ENCODE measurements at places on chromosomes 12 and 14.
A peak's percentile ranks its signal among the peaks of the same experiment; 100 is the strongest.

DNA sequence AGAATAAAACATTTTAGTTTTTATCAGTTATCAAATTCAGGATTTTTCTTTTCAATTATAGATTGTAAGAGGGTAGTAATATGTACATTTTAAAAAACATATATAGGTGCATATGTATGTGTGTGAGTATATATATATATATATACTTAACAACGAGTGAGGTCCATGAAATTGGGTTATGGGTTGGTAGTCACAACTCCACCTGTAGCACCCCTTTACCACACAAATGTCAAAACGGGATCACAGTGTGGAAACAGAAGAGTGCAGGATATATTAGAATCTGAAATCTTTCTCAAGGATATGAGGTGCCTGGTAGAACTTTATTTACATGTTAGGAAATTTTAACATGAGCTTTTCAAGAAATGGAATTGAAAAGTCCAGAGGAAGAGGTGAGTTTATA lies 31.3 kb downstream of the MIA2 start:
- DNase-seq = no peak

DNA sequence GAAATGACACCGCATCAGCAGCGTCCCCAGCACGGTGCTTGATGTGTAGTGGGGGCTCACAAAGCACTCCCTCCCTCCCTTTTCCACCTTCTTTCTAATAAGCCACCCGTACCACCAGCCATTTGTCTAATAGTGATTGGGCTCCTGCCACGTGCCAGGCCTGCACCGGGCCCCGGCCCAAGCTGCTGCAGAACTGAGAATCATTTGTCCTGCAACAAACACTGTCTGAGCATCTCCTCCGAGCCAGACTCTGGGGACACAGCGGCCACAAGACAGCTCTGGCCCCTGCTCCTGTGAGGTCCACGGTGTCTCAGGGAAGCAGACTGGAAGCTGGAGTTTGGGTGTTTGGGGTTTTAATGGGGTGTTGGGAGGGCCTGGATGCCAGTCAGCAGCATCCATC lies 43.9 kb downstream of the MVK start:
- no peak for DNase-seq

GRCh38 chr14:89237921-89238529 lies 179.0 kb downstream of the FOXN3 start:
- no peak for DNase-seq

DNA sequence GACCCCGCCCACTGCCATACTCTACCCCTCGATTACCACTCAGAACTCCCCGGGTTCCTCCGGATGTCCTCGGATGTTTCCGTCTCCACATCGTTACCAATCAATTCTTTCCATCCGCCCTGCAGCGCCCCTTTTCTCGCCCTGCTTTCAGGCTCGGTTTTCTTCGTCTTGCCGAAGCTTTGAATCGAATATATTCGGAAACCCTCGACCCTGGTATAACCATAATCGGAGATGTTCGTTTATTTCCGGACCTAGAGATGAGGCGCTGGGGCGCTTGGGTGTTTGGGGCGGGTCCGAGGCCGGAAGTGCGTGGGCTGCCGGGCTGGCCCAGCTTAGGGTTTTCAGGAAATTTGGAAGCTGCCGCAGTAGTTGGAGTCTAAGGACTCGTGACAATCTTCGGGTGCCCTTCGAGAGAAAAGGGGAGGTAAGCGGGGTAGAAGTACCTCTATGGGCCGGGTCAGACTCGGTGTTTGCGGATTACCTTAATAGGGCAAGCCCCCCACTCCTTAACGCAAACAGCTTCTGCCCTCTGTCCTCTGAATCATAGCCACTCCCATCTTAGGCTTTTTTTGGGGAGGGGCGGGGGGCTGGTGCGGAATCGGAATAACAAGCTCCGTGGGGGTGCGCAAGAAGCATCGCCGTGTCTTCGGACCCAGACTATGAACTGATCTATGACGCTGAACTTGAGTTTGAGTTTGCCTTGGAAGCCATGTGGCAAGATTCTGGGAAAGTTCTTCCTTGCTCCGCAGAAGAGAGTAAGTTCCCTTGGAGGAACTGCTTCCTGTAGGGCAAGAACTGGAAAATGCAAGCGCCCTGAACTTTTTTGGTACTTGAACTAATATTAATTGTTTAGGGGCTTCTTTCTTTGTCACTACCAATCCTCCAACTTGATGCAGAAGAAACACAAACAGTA lies at the start of gene C14orf119:
Gene C14orf119 (plus strand): TSS at position 310 of the 913 bp plus-strand sequence. CDS start 2,154 bp downstream, outside the sequence.
- peak; percentile 100 for DNase-seq

DNA sequence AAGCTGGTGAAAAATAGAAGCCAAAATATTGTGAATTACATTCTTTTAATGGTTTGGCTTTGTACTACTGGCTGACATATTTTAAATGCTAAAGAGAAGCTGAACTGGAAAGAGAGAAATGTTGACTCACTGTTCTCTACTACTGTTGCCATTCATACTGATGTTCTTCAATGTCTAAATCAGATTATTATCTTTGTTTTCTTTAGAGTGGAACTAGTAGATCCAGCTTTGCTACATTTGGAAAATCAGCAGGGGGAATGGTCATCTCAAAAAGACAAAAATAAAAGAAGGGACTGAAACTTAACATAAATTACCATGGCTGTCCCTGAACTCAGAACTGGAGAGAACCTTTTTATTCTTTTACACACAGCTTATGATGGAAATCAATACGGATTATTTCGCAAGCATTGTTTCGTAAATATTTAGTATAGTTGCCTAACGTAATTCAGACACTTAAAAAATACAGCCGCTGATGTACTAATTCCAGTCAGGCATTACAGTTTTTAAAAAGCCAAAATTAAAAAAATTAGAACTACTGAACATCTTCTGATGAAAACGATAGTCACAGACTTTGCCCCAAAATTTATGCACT lies 76.3 kb upstream of the OTX2 start:
- DNase-seq = no peak

DNA sequence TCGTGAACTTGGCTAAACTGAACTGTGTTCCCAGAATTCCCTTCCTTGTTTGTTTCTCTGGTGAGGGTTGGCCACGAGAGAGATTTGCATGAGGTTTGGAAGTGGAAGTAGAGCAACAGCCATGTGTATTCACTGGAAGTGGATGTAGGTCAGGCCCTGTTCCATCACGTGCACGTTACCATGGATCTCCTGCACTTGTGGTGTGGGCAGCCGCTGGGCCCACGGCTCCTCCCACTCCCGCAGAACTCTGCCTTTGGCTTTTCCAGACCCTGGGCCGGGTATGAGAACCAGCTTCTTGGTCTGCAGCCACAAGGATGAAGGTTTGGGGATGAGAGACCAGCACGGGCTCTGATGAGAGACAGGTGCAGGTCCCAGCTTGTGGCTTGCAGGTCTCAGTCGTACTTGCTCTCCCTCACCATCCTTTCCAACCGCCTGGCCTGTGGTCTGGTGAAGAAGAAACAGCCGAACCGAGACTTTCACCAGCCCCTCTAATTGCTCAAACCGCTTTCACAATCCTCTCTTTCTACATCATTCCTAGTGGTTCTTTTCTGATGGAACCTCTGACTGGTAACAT lies 94.9 kb downstream of the DUSP16 start:
- DNase-seq = peak; percentile 82

DNA sequence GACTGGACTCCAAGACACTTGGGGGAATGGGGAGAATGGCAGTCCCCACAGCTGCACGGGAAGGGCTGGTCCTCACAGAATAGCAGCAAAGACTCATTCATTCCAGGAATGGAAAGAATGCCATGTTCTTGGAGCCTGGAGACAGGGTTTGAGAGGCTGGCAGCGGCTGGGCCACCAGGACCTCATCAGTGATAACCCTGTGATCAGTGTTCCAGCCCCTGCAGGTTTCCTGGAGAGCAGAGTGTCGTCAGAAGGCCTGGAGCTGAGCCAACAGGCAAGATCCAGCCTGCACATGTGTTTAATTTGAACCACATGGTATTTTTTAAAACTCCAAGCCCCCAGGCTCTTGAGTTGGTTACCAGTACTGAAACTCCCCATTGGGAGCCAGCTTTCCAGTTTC lies 11.3 kb downstream of the BDKRB1 start:
- no peak for DNase-seq

- no peak for DNase-seq
Observed at GRCh38 chr14:105466531-105467248, 7.9 kb upstream of the CRIP2 start.

DNA sequence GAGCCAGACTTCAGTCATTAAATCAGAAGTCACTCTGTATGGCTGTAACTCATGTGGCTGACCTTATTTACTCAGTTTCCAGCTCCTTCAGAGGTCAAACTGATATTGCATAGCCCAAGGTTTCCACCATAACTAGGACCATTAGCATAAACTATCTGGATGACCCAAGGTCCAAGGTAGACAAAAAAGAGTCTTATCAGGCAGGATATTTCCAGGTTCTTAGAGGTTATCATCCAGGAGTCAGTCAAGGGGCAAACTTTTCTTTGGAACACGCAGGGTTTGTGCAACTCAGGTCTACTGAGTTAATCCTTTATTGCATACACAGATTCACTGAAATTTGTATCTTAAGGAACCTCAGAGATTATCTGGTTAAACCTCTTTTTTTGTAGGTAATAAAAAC lies 66.5 kb downstream of the AVPR1A start:
- DNase-seq = no peak

DNA sequence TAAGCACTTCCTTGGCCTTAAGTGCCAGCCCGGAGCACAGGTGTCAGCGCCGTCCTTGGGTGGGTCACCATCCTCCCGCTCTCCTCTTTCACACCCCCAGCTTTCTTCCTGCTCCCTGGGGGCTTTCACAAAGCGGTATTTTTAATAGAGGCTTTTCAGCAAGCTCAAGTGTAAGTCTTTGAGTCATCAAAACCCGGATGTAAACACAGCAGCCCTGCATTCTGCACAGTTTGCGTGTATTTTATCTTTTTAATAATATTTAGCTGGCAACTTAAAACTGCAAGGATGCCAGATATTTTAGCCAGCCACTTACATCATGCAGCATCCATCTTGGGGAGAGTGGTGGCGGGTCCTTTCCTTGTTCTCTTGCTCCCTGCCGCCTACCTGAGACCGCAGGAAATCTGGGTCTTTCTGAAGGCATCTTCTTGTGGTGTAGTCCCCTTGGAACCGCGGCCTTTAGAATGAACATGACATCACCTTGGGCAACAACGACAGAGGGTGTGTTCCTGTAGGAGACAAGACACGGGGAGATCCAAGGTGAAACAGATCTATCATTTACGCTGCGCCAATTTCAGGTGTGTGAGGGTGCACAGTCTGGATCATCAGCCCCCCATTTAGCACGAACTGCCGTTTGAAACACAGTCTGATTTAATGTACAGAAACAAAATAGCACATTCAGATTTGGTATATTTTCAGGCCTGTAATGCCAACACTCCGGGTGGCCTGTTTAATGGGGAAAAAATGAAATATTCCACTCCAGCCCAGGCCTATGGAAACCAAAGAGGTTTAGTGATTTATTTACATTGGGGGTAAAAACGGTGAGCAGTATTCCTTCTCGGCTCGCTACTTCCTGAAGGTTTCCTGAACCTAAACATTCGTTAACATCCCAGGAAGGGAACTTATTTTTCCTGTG lies 12.5 kb upstream of the IRF2BPL start:
- no peak for DNase-seq

- DNase-seq = peak; percentile 75
Observed at GRCh38 chr14:23056956-23057756, at the start of gene CDH24. Gene CDH24 (minus strand): TSS chr14:23057520. CDS start chr14:23055733, 1,787 bp downstream.

DNA sequence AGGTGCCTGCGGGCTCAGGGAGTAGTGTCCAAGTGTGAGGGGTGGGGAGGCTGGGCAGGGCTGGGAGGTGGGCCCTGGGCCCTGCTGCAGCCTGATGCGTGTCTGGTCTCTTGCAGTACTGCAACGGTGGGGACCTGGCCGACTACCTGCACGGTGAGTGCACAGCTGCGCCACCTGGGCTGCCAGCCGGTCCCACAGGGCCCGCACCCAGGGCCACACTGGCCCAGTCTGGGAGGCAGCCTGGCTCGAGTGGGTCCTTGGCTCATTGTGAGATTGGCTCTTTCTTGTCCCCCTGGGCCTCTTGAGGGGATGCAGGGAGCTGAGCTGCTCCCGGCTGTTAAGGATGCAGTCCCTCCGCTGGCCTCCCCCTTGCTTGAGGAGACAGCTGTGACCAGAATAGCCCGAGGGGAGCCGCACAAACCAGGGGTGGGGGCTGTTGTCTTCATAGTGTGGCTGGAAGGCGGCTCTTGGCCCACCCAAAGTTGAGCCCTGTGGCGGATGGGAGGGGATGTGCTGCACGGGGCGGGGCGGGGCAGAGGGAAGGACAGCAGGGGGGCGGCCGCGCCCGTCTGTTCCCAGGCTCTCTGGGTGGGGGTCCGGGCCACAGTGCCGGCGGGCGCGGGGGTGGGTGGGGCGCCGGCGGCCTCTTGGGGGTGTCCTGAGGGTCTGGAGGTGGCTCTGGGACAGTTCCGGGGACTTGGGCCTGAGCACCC lies 13.1 kb downstream of the ULK1 start:
- no peak for DNase-seq

- no peak for DNase-seq
Observed at GRCh38 chr12:5123921-5124320, 80.2 kb downstream of the KCNA5 start.

DNA sequence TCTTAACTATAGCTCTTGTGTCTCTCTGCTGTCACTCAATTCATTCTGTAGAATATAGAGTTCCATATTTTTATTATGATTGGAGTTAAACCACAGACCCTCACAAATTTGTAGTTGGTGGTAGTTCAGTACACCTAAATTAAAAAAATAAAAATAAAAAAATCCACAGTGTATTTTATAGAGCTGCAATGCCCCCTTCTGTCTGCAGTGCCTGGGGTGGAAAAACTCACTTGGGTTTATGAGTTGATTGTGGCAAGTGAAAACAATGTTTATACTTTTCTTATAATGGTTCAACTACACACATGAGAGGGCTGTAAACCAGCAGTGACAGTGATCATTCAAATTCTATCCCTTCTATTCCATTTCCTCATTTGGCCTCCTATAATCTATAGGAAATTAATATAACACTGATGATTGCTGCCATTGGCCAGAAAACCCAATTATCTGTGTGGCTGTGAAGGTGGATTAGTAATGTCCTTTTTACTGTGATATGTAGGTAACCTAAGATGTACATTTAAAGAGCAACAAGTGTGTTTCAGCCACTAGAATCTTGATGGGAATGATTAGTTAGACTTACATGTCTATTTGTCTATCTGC lies 166.9 kb upstream of the LRIG3 start:
- DNase-seq = no peak
